ENCODE measurements at places on chromosomes 12 and 14.
A peak's percentile ranks its signal among the peaks of the same experiment; 100 is the strongest.

GRCh38 chr14:74882103-74882920, 596 bp downstream of the DLST start:
- peak; percentile 60 for DNase-seq

DNA sequence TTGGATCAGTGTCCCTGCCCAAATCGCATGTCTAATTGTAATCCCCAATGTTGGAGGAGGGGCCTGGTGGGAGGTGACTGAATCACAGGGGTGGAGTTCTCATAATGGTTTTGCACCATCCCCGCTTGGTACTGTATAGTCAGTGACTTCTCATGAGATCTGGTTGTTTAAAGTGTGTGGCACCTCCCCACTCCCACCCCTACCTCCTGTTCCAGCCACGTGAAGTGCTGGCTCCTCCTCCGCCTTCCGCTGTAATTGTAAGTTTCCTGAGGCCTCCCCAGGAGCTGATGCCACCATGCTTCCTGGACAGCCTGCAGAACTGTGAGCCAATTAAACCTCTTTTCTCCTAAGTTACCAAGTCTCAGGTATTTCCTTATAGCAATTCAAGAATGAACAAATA, 67.2 kb downstream of the FERMT2 start:
- DNase-seq, result no peak

DNA sequence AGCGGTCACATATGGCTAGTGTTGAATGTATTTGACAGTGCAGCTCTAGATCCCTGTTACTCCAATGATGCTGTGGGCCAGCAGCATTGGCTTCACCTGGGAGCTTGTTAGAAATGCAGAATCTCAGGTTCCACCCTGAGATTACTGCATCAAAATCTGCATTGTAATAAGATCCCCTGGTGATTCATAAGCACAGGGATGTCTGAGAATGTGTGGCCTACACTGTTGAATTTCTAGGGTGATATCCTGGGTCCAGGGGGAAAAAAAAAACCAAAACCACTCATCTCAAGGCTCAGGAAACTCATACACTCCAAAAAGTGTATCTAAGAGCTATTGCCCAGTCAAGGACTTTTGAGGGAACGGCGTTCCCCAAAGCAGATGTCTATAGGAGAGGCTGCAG, 196.8 kb downstream of the PPM1H start:
- DNase-seq, result no peak

- DNase-seq, result no peak
These were observed 118.9 kb downstream of the SLC35F4 start for GRCh38 chr14:57747036-57747435.

GRCh38 chr14:99621948-99622347, 17.9 kb upstream of the CCDC85C start:
- no peak for DNase-seq

DNA sequence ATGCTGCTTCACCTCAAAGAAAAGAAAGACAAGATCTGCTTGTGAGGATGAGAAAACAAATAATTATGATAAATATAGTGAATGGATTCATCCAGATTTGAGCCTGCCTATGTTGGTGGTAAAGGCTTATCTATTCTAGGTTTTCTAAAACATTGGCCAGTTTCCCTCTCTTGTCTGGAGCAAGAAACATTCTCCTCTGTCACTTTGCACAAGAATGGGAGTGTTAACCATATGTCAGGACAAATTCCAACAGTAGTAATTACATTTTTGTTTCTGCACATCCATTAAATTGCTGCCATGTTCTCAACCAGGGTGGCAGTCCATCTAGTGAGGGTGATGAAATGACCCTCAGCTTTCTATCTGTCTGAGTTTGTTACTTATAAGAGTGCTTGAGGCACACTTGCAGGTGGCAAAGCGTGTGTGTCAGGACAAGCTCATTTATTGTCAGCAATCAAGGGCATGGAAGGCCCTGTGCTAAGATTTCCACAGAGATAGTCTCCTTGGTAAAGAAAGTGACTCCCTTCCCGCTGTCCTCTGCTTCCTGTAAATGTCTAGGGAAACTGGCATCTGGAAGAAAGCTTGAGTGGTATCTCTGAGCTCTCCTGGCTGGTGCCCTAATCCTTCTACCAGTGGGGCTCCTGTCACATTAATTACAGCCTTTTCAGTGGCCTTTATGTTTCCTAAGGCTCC, 502.1 kb upstream of the FLRT2 start:
- no peak for DNase-seq

- no peak for DNase-seq
These were observed 68.7 kb downstream of the CCDC88C start for GRCh38 chr14:91348845-91349465.

- DNase-seq, result no peak
These were observed 9.7 kb upstream of the WSCD2 start for GRCh38 chr12:108119126-108119973.

- DNase-seq, result no peak
These were observed 12.1 kb upstream of the PRR4 start for GRCh38 chr12:10861366-10861765.

- no peak for DNase-seq
These were observed 81.5 kb downstream of the SLC24A4 start for GRCh38 chr14:92404421-92404820.

Data from CD4-positive, alpha-beta T cell treated with Interleukin-4 for 1 hour (primary cell).